ENCODE measurements at places on chromosomes 1 and 21.
A peak's percentile ranks its signal among the peaks of the same experiment; 100 is the strongest.

GRCh38 chr1:16436946-16437474, at the start of gene SPATA21:
TSS of gene SPATA21 (minus strand) at chr1:16437424. CDS start at chr1:16431371, 6,053 bp downstream.
- DNase-seq: no peak

DNA sequence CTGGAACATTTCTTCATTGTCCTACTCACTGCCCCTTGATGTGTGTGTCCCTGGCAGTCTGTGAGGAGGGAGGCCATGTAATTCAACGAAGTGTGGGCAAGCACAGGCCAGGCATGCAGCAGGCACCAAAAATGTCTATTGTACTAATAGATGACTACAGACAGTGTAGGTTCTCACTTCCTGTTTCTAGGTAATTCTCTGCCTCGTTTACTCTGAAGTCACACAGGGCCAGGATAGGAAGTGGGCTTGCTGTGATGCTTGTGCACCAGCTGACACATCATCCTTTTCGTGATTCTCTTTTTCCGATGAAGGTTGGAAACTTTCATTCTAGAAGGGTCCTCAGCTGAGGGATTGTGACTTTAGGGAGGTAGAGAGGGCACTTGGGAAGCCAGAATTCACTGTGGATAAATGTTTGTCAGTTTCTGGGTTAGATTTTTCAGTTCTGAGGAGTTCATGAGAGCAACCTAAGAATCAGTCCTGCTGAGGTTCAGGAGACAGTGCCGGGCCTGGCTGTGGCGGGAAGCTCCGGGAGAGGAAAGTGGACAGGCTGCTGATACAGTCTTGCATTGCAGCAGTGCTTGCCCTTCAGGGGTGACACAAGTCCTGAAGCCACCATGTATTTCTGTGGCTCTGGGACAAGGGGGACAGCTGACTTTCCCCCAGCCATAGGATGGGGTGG, 4.3 kb upstream of the CSF1 start:
- DNase-seq: peak; percentile 30

DNA sequence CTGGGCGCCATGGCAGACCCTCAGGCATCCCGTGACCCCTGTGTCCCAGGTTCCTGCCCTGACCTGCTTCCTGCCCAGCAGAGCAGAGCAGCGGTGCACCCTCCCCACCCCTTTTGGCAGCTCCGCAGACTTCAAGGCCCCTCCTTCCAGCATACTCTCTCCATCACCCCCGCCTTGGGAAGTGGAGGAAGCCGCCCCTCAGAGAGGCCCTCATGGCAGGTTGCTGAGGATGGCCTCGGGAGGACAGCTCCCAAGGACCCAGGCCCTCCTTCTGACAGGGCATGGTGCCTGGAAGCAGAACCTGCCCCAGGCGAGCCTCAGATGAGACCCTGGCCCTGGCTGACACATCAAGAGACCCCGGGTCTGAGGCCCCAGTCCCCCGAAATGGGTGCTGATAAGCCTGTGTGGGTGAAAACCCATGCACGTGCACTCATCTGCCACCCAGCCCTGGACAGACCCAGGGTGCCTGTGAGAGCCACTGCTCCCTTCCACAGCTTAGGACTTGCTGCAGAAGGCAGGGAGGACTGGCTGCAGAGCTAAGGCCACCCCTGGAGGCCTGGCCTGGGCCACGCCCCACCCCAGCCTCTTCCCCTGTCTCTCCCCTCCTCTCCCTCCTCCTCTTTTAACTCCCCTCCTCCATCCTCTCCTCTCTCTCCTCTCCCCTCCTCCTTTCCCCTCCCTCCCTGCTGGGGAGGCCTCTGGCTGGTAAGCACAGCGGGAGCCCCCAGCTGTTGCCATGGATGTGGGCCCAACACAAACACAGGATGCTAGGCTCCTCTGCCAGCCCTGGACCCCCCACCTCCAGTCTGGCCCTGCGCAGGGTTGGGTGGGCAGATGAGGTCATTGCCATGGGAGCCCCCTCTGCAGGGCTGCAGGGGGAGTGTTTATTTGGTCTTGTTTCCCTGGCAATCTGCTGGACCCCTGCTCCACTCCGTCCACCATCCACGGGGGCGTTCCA, 33.7 kb downstream of the WNT9A start:
- no peak for DNase-seq

- no peak for DNase-seq
Measured at GRCh38 chr1:98256700-98257099, 335.9 kb upstream of the DPYD start.

GRCh38 chr1:109477821-109478220, 5.9 kb upstream of the ATXN7L2 start:
- DNase-seq: no peak

GRCh38 chr1:109644670-109645069, 11.2 kb upstream of the GSTM4 start:
- no peak for DNase-seq

GRCh38 chr1:152002960-152003359, 9.3 kb upstream of the S100A10 start:
- DNase-seq: no peak

DNA sequence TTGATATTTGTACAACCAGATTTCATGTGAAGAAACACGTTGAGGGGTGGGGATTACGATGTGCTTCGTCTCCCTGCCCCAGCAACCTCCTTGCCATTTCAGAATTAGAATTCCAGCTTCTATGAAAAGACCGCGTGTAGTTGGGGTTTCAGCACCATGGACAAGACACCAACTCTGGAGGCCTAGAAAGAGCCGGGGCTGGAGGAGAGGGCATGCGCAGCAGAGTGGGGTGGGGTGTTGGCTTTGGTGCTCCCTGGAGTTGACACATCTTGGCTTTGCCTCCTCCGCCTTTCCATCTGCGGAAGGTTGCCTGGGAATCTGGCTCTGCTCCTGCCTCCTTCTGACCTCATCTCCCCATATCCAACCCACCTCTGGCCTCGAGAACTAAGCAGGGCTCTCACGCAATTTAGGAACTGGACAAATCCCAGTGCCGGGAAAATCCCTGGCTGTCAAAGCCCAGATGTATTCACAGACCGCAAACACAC, 11.8 kb downstream of the HTR6 start:
- peak; percentile 23 for DNase-seq

DNA sequence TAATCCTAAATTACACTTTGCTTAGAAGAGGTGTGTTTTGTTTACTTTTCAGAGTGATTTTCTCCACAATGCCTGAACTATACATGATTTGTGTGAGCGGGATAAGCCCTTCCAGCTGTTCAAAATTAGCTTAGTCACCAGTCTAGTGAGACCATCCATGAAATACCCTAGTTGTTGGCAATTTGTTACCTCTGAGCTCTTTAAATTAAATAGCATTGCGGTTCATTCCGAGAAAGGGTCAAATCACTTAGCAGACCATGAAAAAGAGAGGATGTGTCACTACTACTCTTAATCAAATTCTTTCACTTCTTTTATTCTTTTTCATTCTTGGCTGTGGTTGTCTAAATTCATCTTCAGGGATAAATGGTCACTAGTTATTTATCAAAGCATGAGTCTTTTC, 11.9 kb upstream of the VAV3 start:
- no peak for DNase-seq

GRCh38 chr1:17278996-17279830, 28.8 kb upstream of the PADI4 start:
- no peak for DNase-seq

DNA sequence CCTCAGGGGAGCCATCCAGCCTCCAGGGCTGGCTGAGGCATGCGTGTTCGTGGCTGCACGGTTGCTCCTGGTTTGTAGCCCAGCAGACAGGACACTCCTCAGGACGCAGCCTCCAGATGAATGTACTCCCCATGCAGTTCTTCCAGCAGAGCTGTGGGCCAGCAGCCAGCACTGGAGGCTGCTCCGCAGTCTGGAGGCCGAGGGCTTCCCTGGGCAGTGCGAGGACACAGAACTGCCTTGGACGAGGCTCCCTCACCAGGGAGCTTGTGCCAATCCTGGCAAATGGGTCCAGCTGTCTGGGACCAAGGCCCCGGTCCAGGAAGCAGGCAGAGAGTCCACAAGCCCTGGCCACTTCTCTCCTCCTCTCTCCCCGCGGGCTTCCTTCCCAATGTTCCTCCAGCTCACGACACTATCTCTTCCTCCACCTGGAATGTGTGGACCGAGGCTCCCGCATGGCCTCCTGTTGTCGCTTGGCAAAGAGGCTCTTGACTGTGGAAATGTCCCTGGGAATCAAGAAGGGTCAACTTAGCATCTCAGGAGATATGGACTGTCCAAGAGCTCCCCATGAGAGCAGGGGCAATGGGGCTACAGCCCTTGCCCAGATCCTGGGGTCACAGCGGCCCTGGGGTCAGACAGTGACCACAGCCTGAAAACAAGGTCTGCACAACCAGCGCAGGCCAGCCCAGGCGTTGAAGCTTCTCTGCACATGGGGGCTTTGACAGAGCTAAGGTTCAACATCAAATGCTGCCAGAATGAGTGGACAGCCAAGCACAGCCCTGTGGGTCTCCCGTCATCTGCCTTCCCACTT, 5.3 kb downstream of the EDN2 start:
- no peak for DNase-seq

DNA sequence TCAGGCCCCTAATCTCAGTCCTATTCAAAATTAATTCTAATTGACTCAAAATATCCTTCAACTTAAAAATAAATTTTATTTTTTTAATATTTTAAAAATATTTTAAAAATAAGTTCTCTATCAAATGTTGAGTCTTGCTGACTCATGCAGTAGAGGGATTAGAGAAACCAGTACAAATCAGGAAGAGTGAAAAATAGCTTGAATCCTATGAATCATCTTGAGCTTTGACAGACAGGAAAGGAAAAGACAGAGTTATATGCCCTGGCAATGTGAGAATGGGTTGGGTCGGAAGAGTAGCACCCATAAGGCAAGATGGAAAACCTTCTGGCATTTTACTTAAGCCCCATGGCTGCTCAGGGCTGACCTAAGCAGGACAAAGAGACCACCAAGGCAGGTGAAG, 346.6 kb upstream of the RUNX1 start:
- no peak for DNase-seq

GRCh38 chr1:73029571-73029970, 747.2 kb upstream of the NEGR1 start:
- DNase-seq: no peak

DNA sequence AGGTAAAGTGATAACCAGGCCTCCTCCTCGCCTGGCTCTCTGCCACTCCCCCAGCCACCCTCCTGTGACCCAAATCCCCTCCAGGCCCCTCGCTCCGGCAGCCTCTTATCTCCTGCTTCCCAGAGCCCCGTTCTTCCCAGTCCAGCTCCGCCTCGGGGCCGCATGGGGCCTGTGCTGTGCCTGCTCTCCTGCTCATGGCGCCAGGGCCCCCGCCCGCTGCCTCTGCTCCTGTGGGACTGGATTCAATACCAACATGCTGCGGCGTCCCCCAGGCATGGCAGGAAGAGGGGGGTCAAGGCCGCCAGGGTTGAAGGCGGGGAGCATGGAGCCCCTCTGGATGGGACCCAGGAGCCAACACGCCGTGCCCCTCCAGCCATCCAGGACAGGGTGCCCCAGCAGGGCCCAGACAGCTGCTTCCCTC, 213.0 kb upstream of the VAMP3 start:
- DNase-seq: no peak

DNA sequence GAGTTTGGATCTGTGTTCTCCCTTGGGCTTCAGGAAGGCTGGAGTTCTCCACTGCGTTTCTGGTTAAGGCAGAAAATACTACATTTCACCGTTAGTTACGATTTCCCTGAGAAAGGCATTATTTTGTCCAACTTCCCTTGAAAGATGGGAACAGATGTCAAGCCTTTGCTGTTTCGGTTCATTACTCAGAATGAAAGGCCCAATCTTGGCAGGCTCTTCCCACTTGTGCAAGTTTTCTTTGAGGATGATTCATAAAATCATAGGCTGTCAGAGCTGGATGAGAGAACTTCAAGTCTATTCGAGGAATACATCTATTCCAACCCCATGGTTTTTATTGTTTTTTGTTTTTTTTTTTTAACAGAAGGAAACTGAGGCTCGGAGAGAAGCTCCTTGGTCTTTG, 205.2 kb downstream of the GRIK3 start:
- no peak for DNase-seq

GRCh38 chr21:35358008-35358407, 308.9 kb upstream of the RUNX1 start:
- no peak for DNase-seq

DNA sequence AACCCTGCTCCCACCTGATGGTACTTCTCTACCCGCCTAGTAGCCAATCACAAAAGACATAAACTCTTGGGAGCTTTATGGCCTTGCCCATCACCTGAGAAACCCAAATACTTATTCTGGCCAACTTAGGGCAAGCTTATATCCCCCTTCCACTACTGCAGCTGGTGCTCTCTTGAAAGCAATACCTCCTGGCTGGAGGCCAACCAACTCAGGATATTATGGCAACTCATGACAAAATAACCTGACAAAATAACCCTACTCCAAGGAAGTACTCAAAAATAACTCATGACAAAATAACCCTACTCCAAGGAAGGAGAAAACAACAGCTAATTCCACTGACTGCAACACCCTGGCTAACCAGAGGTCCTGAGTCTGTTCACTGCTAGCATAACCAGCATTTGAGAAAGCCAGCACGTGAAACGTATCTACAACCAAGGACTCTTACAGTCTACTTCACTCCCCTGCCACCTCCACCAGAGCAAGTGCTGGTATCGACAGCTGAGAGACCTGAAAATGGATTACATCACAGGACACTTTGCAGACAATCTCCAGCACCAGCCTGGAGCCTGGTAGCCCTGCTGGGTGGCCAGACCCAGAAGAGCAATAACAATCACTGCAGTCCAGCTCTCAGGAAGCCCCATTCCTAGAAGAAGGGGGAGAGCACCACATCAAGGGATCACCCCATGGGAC, 179.9 kb downstream of the COL24A1 start:
- DNase-seq: no peak

DNA sequence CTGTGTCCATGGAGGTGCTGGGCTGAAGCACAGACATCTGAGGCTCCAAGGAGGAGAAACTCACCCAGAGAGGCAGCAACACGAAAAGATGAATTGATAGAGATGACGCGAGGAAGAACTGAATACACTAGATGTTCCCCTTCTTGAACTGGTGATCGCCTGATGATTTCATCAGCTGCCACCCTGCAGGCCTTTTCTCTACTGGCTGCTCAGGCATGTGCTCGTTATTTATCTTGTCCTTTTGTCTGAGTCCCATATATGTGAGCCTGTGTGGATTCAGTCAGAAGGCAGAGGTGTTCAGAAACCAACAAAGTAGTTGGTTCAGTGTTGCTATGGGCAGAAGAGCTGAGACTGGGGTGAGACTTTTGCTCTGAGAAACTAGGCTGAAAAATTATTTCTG, 104.2 kb downstream of the SPATA46 start:
- no peak for DNase-seq

- no peak for DNase-seq
Measured at GRCh38 chr1:176522310-176522845, 59.4 kb downstream of the PAPPA2 start.

Measured in MM.1S (cell line).